ENCODE measurements at places on chromosomes 5 and 9.

DNA sequence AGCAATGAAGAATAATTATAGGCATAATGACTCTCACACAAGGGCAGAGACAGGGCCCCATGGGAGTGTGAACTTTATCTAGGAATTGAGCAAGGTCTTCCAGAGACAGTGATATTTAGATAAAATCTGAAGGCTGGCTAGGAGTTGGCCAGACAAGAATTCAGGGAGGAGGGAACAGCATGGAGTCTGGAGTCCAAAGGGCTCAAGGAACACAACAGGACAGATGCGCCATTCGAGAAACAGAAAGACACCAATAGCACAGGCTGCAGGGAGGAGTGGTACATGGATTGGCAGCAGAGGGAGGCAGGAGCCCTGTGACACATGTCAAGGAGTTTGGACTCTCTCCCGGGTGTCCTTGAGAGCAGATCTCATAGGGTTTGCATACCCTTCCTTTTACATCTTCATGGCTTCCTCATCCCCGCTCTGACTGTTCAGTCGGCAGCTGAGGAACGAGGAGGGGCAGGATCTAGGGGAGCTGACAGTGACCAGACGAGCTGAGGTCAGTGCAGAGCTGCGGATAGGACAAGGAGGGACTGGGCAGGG is 64.0 kb upstream of the XPA start:
- no peak for DNase-seq

- no peak for DNase-seq
These were observed 123.5 kb upstream of the COL5A1 start for GRCh38 chr9:134518004-134518606.

DNA sequence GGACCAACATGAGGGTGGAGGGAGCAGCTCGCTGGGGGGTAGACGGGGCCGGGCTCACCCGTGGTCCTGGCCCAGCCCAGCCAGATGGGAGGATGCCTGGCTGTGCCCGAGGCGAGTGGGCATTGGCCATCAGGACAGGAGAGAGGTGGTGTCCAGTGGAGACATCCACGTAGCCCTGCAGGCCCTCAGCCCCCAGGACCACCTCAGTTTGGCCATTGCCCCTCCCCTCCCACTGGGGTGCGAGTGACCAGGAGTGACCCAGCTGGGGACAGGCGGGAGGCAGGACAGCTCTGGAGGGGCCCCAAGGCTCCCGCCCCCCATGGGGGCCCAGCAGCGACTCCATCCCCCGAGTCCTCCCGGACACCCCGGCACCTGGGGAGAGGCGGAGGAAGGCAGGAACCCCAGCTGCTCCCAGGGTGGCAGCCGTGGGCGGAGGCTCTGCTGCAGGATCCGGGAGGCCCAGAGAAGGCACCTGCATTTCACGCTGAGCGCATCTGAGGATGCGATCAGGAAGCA is 8.3 kb downstream of the NOXA1 start:
- no peak for DNase-seq

DNA sequence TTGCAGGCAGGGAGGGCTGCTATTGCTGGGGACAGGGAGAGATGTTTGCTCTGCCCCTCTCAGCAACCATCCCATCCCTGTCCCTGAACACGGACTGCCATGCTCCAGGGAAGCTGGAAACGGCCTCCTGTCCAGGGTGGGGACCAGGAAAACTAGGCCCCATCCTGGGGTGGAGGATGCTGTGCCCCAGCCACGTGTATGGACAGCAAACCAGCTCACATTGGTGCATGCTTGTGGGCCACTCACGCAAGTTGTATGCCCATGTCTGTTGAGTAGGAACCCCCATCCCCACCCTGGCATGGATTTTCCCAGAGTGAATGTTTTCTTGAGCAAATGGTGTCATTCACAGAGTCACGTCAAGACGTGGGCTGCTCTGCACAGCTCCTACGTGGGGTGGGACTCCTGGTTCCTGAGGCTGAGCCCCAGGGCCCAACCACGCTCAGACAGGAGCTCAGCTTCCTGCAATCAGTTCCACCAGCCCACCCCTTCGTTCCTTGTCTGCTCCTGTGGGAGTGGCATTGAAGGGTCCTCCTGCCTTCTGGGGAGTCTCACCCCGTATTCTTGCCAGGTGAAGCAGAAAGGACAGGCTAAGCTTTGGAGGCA is 4.6 kb downstream of the UNC5A start:
- peak; percentile 15 for DNase-seq

- DNase-seq = no peak
These were observed 83.0 kb upstream of the DAP start for GRCh38 chr5:10844016-10844415.

DNA sequence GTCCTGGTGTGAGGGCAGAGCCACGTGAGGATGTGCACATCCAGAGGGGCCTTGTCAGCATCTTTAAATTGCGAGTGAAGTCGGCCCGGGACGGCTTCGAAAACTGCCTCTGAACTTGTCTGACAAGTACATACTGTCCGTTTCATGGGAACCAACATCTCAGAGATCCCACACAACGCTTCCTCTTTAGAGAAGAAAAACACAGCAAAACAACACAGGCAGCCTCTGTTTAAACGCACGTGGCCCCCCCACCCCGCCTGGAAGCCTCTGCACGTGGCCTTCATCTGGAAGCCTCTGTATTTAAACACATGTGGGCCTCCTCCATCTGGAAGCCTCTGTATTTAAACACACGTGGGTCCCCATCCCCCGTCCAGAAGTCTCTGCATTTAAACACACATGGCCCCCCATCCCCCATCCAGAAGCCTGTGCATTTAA is 29.2 kb downstream of the CEP72 start:
- no peak for DNase-seq

DNA sequence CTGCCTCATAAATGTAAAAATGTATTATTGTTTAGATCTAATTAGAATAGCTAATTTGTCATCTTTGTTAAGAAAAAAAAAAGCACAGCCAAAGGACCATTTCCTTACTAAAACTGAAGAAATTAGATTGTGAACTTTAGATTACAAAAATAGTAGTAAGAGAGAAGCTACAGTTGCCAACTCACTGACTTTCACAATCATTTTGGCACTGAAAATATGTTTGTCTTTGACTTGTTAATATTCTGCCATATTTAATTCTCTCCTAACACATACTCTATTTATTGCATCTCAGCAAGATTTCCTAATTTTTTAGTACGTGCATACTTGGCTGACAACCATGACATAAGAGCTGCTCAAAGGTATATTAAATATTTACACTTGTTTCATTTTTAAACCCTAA is 297.1 kb downstream of the TUSC1 start:
- DNase-seq = no peak

- no peak for DNase-seq
These were observed 483.5 kb downstream of the SPOCK1 start for GRCh38 chr5:137015540-137016116.

DNA sequence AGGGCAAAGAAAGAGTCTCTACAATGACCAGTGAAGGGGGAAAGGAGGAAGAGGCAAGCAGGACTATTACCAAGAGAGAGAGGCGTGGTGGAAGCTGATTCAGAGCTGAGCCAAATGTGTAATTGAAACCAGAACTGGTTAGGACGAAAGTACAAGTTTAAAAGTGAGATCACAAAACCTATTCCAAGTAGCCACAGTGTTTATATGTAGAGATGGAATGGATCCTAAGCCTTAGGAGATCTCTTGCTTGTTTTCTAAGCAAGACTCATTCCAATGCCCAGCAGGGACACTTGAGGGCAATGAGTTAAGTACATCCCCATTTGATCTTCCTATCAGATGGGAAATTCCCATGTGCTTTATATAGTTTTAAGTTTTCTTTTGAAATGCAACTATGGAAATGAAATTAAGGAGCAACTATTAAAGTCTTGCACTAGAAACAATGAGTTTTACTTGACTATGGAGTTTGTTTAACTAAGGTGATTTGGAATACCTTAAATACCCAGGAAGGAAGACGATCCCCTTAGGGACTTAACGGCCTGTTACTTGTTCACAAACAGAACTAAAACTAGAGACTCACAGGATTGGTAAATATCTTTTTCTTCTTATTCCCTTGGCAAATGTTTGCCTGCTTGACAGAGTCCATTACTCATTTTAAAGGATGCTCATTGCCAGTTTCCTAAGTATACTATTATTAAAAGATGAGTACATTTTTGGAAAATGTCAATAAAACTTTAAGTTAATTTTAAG is 51.1 kb upstream of the SNX2 start:
- DNase-seq = no peak

GRCh38 chr5:33319841-33320240 is 120.9 kb upstream of the TARS1 start:
- no peak for DNase-seq

DNA sequence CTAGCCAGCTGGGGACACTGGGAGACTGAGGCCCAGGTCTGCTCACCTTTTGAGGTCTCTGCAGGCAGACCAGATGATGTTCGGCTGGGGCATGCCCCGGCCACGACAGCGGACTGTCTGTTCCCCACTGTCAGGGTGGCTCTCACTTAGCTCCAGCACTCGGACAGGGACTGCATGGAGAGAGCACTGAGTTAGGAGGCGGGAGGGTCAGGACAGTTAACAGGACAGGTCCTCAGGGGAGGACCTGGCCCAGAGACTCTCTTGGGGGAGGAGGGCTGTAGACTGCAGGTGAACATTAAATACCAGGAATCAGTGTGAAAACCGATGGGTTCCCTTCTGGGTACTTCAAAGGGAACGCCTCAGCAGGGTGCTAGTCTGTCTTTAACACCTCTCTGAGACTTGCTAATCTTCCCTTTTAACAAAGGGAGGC is 25.1 kb downstream of the PDGFRB start:
- no peak for DNase-seq

- DNase-seq = no peak
These were observed 488 bp upstream of the MCTP1 start for GRCh38 chr5:95285409-95285755.

- DNase-seq = no peak
These were observed 280.0 kb downstream of the GAS1 start for GRCh38 chr9:86667307-86667706.

- no peak for DNase-seq
These were observed 129.3 kb downstream of the EFNA5 start for GRCh38 chr5:107541400-107541799.

DNA sequence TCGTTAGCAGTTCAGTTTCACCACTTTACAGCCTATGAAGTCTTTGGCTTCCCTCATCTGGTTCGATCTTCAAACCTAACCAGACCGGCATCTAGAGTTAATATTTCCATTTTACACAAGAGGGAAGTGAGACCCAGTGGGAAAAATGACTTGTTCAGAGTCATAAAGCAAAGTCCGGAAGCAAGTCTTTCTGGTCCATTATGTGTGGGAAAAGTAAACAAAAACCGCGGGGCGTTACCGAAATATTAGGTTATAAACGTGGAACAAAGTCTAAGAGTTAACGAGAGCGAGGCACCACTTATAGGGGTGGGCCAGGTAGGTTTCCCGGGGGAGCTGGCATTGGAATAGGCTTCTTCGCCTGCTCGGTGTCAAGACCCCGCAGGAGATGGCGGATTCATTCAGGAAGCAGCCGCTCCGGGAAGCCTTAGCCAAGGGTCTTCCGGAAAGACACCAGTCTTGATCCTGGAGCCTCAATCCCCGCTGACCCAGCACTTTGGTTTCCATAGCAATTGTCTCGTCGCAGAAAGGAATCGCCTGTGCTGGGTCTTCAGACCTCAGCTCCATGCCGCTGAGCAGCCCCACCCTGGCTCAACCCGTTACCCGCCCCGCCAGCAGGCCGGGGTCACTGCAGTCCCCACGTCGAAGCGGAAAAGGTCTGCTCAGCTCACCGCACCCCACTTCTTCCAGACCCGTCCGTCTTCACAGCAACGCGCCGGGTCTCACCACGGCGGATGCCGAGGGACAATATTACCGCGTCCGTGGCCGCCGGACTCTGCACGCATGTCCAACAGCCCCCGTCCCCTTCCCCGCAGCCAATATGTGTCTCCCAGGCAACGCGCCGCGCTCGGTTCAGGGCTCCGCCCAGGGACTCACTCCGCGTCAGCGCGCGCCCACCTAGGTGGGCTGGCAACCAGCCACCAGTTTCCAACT is at the start of gene C5orf52:
Gene C5orf52, plus strand, starts transcription at position 872 of the 930 bp plus-strand sequence. CDS start 82 bp downstream, outside the sequence.
- no peak for DNase-seq

DNA sequence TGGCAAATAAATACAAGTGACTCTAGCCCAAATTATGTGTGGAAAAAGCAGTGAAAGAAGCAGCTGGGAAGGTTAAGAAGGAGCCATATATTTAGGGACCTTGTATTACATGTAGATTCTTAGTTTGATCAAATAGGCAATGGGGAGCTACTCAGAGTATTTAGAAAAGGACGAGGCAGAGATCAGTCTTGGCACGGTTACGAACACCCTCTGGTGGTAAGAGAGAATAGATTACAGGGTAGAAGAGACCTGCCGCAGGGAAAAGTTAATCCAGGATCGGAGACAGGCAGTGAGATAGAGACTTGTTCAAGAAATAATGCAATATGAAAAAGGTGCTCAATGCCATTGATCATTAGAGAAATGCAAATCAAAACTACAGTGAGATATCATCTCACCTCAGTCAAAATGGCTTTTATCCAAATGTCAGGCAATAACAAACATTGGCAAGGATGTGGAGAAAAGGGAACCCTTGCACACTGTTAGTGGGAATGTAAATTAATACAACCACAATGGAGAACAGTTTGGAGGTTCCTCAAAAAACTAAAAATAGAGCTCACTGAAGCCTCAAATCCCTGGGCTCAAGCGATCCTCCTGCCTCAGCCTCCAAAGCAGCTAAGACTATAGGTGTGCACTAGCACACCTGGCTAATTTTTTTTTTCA is 12.0 kb downstream of the INIP start:
- DNase-seq = no peak

DNA sequence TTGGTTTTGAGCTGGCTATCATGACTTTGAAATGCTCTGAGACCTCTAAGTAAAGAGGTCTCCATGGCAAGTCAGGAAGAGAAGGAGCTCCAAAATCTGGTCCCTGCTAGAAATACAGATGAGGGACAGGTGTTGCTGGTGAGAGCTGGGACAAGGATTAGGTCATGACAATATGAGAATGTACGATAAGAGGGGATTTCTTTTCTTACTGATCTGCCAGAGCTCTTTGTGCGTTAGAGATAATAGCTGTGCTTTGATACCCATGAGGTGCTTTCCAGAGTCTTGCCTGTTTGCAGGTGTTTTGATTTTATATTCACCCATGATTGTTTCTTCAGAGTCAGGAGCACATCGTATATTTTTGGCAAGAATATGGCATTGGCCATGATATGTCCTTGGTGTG is 56.5 kb downstream of the ANKRD33B start:
- no peak for DNase-seq

DNA sequence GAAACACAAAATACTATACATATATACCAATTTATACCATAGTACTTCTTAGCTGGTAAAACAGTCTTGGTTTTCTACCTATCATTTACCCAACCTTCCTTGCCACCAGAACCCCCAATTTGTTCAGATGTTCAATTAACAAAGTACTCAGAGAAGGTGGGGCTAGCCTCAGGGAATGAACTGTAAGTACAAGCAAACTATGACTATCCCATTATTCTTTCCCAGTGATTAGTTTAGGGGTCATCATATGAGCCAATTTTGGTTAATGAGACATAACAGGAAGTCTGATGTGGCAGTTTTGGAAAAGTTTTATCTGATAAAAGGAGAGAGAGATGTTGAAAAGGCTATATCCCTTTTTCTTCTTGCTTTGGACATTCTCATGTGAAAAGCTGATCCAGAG is 125.8 kb downstream of the DTWD2 start:
- no peak for DNase-seq
